ENCODE measurements at places on chromosomes 12 and 14.

- DNase-seq, result no peak
Observed at GRCh38 chr14:90587918-90588317, 191.1 kb downstream of the CALM1 start.

DNA sequence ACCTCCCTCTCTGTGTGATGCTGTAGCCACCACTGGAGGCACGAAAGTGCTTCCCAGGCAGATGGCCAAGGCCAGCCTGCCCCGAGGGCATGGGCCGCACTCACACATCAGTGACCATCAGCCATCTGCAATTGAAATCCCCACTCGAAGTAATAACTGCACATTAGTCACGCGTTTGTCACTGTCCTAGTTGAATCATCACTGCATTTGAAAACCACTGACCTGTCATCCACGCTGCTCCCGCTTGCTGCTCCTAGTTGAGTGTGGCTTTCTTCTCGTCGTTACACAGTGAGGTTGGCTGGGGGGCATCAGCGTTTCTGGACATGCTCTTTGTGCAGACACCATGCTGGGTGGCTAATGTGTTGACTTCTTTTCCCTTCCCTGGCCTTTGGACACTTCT lies 176.1 kb downstream of the ADGRD1 start:
- DNase-seq, result no peak

DNA sequence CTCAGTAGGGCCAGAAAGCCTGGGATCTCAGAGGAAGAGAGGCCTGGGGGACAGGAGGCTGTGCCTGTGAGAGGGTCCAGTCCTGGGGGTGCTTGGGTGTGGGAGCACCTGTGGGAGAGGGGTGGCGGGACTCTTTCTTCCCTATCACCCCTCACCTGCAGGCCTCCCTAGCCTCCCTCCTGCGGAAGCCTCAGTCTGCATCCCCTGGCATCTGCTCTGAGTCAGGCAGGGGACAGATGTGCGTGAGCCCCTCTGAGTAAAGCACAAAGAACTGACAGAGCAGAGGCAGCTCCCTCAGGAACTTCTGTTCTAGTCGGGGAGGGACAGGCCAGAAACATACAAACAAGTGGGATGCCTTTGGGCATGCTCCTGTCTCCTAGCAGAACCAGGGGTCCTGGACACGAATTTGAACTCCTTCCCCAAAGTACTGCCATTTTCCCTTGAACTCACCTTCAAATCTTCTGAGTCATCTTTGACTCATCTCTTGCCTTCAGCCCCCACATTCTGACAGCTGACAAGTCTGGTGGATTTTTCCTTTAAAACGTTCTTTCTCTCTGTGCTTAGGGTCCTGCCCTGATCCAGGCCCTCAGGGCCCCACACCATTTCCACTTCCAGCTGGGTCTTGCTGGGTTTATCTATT lies 8.5 kb upstream of the HSP90AA1 start:
- no peak for DNase-seq

DNA sequence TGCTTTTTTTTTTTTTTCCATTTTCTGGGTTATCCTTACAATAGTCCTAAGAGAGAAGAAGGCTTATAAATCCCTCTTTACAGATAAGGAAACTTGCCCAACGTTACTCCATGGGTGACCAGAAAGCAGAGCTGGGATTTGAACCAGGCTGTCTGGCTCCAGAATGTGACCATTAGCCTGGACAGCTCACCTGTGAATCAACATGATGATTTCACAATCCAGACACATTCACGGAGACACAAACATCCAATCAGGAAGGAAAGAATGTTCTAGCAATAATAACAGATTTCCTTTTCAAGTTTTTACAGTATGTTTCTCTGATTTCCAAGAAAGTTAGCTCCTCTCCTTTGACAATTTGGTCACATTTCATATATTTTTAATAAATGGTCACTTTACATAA lies 118.3 kb downstream of the GALC start:
- DNase-seq, result no peak

GRCh38 chr14:66782853-66783252 lies 274.9 kb downstream of the GPHN start:
- DNase-seq, result no peak

DNA sequence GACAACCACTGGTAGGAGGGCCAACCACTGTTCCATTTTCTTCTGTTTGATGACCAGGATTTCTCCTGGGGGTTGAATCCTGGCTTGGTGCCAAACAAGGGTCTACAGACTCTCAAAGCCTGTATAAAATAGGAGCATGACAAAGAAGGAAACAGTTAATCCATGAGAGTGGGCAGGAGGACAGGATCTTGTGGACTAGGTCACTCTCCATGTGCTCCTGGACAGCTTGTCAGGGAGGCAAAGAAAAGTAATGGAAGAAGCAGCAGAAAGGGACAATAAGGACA lies 243.7 kb downstream of the AKAP6 start:
- no peak for DNase-seq

DNA sequence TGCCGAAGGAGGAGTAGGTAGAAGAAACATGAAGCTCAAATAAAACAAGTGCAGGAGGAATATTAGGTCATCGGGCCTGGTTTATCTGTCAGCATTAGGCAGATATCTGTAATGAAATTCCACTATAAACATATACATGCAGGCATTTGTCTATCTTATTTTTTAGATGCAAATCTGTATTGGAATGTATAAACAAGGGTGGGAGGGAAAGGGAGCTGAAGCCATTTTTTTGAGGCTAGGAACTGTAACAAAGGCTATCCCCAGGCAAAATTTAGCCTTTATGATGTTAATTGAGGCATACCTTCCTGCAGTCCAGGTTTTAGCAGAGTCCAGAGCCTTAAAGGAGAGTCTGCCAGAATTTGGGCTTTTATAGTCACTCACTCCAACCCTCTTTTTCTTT lies 72.5 kb downstream of the PHLDA1 start:
- DNase-seq, result no peak

- no peak for DNase-seq
Observed at GRCh38 chr14:89198544-89199329, 218.3 kb downstream of the FOXN3 start.

DNA sequence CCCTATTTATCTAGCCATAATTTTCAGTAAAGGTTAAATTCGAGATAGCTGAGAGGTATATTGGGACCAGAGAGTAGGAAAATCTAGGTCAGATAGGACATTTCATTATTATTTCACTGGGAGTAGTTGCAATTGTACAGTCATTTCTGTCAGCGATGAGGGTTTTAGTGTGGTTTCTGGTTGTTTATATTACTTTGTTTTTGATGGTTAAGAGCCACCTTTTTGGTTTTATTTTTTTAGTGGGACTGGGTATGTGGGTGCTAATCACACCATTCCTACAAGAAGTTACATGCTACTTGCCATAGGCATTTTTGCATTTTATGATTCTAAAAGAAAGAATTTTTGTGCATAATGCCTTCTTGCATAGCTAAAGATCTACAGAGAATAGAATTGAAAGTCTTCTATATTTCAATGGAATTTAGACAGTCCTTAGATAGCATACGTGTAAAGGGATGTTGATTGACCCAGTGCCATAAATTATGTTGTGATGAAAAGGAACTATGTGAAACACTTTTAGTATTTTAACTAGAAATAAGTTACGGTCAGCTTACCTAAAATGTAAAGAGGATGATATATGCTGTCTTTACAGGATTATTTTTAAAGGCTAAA lies 85.2 kb downstream of the KTN1 start:
- DNase-seq, result no peak

DNA sequence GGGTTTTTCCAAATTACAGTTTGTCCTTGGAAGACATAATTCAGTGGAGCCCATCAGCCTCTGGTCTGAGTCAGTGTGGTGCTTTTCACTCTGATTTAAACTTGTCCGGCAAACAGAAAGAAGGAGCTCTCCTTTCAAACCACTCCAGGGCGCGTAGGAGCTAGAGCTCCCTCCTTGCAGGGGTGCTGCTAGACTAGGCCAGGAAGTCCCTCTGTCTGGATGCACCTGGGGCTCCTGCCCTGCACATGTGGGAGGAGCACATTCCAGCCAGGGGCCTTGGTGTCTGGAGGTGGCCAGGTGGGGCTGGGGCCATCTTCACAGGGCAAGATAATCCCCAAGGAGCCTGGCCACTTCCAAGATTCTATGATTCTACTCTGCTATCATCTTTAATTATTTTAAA lies 3.1 kb downstream of the SERPINA3 start:
- DNase-seq, result no peak

DNA sequence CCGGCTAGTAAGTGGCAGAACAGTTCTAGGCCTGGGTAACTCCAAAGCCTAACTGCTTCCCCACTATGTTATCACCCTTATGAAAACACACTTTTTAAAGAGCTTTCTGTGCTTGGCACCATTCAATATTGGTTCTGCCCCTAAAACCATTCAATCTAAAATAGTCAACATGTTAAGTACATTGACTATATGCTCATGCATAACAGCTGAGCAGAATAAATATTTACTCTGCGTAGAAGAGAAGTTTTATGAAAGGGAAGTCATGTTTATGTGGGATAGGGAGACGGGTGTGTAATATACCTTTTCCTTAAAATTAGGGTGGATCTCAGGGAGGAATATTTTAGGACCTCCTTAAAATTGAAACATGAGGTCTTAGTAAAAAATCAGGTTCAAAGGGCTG lies 80.5 kb downstream of the SAMD4A start:
- no peak for DNase-seq

- DNase-seq, result no peak
Observed at GRCh38 chr12:31531893-31532292, 59.0 kb downstream of the DENND5B start.

- DNase-seq, result no peak
Observed at GRCh38 chr12:6392504-6392903, 8.5 kb downstream of the LTBR start.
